ENCODE measurements at places on chromosomes 6 and 20. TPM values are rescaled to one million over a fixed set of nuclear protein-coding genes. Genes with fewer than 3 reads are reported as not detected.

Gene NR2E1
- not detected for total RNA-seq

GRCh38 chr6:138979813-138980668 lies 8.0 kb downstream of the REPS1 start:
- H3K4me1 ChIP-seq, result peaks cover 37% of the 10 kb centered on the region
- no peak overlapping the region for H3K27ac ChIP-seq
- no peaks in the 10 kb centered on the region for H3K36me3 ChIP-seq
- H3K27me3 ChIP-seq, result no peaks in the 10 kb centered on the region
- DNase-seq, result no peak

Gene FAM83C
- 16.9 TPM for total RNA-seq

Gene PGM3
- 10.1 TPM for total RNA-seq

Gene HLA-DRB1
- total RNA-seq, result 25.5 TPM

- H3K4me3 ChIP-seq, result no peak overlapping the region
- DNase-seq, result no peak
- no peaks in the 10 kb centered on the region for H3K36me3 ChIP-seq
- no peaks in the 10 kb centered on the region for H3K27me3 ChIP-seq
Measured at GRCh38 chr6:128199461-128199860, 298.6 kb upstream of the THEMIS start.

DNA sequence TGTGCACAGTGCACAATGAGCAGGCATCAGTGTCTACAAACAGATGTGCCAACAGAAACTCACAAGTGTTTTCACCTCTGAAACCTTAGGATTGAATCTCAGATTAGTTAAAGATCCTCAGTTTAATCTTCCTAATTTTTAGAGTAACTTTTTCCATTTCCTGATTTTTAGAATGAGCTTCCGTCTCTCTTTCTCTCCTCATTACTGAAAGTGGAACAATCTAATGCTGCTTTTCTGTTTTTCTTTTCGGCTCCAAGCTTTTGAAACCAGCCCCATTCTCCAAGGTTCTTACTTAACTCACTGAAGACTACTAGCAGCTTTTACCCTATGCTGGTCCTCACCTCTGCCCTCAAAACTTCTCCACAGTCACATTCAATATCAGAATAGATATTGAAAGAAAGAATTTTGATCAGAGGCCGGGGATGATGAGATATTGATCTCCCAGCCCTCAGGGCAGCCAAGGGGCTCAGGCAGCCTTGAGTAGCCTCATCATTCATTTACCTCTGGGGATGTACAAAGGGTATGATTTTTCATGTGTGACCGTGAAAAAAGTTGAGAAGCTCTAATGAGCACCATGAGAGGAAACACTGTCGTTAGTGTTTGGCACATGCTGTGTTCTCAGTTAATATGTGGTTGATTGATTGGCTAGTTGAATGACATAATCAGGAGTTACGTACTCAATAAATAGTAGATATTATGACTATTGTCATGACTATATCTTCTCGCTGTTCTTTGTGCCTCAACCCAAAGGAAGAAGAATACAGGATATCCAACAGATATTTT lies 11.9 kb upstream of the STK38 start:
- H3K27ac ChIP-seq, result no peak overlapping the region
- H3K4me1 ChIP-seq, result no peaks in the 10 kb centered on the region
- no peaks in the 10 kb centered on the region for H3K27me3 ChIP-seq
- no peak overlapping the region for H3K4me3 ChIP-seq
- DNase-seq, result no peak
- H3K36me3 ChIP-seq, result no peaks in the 10 kb centered on the region

Measured in vagina (tissue), 2 donors.